ENCODE measurements at places on chromosomes 12 and 14.

DNA sequence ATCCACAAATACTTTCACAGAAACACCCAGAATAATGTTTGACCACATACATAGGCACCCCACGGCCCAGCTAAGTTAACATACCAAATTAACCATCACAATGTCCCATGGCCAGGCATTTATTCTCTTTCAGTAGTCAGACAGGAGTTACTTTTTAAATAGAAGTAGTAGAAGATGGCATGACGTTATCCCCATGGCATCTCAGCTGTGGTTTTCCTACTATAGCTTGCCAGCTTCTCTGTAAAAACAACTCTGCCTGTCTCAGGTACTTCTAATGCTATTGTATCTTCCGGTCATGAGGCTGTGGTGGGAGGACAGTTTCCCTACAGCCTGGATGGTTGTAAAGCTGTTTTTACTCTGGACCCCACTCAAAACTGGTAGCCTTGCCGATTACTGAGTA is 19.3 kb downstream of the CTSG start:
- no peak for DNase-seq

DNA sequence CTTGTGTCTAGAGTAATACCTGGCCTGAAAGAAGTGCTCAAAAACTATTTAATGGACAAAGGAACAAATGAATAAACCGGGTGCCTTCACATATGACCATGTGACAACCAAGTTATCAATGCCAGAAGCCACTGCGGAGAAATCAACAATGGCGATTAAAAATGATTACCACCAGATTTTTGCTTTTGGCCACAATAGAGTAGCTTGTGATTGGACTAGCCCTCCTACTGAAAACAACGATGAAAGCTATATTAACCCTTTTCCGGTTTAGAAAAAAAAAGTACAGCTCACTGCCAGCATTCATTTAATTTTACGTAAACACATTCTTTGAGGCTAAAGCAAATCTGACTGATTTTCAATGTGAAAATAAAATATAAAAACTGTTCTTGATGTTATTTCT is 41.6 kb upstream of the TTC7B start:
- DNase-seq = no peak

DNA sequence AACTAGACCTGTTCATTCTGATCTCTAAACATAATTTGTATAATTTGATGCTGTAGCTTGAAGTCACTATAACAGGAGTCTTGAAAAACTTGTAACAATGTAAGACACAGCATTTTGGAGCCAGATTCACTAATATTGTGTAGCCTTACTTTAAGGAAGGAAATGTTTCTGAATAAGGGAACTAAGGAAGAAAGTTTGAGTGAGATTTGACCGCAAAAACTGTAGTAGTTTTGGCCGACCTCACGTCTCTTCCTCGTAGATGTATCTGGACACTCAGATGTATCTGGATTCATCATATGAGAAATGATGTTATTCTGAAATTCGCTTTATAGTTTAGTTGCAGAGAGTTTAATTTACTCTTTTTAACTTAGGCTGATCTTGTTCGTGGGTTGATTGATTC is 13.9 kb upstream of the DNAH10 start:
- DNase-seq = no peak

- no peak for DNase-seq
Measured at GRCh38 chr12:116261525-116262100, 15.9 kb downstream of the MED13L start.

DNA sequence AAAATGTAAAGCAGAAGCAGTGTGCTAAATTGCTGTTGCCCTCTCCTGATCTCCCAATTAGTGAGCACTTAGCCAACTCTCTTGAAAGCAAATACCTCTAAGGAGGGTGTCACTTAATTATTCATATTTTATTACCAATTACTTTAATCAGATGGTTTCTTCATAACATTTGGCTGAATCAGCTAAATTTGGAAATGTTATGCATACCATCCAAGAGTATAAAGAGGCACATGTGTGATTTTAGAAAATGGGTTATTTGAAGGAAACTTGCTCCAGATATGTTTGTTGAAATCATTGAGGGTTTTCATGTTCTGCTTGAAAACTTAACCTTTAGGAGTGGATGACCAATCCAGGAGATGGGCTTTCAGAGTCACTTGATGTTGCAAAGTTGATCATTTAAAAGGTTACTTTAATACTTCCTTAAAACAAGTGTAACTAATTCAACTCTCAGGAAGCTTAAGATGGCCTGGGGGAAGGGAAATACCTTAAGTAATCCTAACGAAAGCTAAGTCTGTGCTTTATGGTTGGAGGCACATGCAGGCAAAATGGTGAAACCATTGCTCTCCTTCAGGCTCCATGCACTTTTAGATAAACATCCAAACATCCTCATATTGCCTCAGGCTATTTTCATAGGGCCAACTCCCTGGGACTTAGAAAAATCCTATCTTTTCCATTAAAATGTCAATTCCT is 434.5 kb downstream of the MDGA2 start:
- DNase-seq = no peak

- peak; percentile 86 for DNase-seq
Measured at GRCh38 chr14:106268013-106268727, 741.8 kb downstream of the TMEM121 start.

DNA sequence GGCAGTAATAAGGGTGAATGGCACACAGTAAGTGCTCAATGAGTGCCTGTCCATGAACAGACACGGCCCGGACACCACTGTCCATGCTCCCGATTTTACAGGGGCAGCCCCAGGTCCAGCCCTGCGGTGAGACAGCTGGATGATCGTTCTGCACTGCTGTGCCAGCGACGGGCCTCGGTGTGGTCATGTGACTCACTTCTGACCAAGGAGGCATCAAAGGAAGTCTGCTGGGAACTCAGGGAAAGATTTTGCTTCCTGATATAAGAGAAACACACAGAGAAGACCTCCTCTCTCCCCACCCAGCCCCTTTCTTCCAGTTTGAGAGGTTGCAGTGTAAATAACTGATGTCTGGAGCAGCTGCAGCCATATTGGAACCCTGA is 126.6 kb downstream of the SCARB1 start:
- no peak for DNase-seq

GRCh38 chr12:131636266-131636665 is 74.6 kb upstream of the SFSWAP start:
- DNase-seq = no peak

- DNase-seq = no peak
Measured at GRCh38 chr12:110279566-110280375, 1.3 kb upstream of the ATP2A2 start.

DNA sequence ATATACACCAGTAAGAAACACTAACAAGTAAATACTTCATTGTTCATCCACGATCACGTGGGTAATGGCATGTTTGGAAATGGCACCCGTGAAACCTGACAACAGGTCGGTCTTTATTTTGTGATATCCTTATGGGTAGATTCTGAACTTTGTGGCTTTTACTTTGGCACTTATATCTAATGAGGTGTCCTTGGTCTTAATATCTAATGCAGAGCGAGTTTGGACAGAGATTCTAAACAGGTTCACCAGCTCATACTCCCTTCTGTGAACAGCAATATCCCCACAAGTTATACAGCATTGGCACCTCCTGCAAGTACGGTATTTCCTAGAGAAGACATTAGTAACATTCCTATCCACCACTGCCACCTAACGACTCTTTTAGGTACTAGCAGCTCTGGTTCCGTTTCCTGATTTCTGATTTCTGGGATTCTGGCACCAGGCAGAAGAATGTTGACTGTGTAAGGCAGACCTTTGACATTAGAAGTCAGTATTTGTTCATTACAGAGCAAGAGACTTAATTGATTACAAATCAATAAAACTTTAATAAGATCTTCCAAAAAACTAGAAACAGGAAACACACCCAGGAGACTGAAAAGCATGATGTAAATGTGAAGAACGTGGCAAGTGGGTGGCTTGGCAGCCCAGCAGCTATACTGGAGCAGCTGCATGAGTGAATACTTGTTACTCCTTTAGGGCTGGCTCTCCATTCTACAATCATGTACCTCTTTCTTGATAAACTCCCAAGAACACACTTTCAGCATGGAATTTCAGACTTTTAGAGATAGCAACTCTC is 2.5 kb downstream of the ANG start:
- DNase-seq = peak; percentile 27

DNA sequence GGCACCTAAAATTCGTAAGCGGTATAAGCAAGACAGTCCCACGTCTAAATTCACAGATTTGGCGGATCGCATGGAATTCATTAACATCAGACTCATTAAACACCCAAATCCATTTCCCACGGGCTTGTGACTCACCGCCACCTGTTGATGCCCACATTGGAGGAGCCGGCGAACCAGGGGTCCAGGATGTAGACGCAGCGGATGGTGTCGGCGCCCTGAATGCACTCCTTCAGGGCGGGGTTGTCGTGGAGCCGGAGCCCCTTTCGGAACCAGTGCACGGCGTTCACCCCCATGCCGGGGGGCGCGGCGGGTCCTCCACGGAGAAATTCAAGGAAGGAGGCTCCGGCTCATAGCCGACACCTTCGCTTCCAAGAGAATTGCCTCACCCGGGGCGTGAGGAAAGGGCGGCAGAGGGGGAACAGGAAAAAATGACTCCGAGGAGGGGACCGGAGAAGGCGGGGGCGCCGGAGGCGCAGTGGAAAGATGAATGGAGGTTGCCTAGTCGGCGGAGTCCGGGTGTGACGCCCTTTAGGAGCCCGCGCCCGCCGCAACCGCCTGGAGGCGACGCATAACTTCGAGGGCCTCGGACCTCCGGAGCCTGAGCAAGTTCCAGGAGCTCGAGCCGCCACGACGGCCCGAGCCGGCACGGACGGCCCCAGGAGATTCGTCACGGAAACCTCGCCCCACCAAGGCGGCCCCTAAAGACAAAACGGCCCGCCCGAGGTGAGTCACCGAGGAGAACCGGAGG is 506 bp downstream of the CRY1 start:
- peak; percentile 71 for DNase-seq

Measured in activated T-cell treated with anti-CD3 and anti-CD28 coated beads for 4 hours (primary cell).